ENCODE measurements at places on chromosomes 12 and 14.

DNA sequence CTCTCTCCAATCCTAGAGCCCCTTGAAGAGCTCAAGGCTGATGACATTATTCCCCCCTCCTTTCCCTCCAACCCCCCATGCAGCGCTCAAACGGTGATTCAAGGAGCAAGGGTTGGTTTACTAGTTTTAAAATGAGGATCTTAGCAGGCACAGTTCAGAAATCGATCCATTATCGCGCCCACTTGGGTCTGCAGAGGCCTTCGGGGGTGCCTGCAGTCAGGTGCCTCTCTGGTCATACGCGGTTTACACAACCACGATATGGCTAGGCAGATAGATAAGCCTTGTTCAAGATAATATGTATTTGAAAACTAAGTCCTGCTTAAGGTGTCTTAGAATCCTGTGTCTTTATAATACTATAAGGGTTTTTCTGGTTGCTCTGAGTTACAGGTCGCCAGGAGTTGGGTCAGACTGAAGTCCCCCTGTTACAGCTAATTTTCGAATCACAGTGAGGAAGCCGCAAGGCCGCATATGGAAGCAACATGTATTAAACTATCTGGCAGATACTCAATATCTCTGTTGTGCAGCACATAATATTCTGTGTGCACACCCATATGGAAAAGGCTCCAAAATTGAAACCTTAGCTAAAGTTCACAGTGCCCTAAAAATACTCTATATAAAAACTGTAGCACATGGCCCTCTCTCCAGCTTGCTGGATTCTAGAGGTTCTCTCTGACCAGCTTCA, 10.0 kb downstream of the BHLHE41 start:
- DNase-seq = no peak

GRCh38 chr14:104989236-104989950, 3.8 kb downstream of the CLBA1 start:
- DNase-seq = no peak

DNA sequence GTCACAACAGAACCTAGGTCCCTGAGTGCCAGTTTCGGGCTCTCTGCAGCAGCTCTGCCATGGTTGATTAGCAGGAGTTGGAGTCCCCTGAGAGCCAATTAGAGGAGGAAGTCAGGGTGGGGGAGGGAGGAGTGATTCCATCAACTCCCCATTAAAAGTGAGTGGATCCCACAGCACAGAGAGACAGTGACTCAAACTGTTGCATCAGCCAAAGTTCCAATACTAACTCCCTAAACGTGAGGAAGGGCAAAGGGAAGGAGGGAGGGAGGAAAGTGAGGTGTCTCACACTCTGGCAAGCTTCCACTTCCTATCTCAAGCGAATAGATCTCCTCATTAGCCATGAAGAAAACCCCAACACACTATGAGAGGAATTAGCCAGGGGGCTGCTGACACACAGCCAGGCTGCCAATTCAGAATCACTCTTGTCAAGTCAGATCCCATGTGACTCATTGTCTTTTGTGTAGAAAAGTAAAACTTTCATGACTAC, 23.6 kb downstream of the OR11H4 start:
- DNase-seq = no peak

- DNase-seq = no peak
Observed at GRCh38 chr12:29694002-29694401, 89.7 kb downstream of the TMTC1 start.

- no peak for DNase-seq
Observed at GRCh38 chr12:72272091-72272661, at the start of gene TRHDE. Gene TRHDE, plus strand, starts transcription at chr12:72272370. Its CDS starts 274 bp downstream, at chr12:72272644.

DNA sequence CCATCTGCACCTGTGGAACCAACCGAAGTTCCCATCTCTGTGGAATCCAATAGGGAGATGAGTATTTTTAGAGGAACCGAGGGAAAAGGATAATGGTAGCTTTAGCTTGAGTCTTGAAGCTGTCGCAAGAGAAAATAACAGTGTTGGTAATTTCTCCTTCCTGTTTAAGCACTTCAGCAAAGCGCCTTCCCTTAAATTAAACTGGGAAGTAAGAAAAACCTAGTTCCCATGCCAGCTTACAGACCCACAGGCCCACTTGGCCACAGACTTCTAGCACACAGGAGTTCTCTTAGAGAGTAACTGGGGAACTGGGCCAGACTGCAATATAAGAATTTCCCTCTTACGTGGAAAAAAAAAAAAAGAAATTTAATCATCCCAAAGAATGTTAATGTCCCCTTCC, 223.8 kb downstream of the EFCAB11 start:
- DNase-seq = no peak

- DNase-seq = no peak
Observed at GRCh38 chr14:70011708-70012107, 132.5 kb downstream of the SMOC1 start.

GRCh38 chr14:100644383-100644782, 57.2 kb upstream of the BEGAIN start:
- DNase-seq = no peak

DNA sequence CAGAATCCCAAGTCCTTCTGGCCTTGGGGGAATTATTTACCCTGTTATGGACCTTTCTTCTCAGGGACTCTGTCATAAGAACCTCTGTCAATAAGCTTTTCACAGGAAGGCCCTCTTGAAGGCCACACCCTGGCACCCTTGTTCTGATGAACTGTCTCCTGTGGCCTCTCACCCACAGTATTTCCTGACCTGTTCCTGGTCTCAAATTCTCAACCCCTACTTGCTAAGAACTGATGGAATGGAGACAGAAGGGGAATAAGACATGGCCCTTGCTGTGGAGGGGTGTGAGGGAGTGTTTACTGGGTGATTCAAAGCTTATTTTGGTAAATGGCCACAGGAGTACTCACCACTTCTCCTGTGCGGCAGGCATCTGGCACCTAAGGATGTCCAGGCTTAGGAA, 1082.9 kb downstream of the BCL11B start:
- no peak for DNase-seq

- DNase-seq = no peak
Observed at GRCh38 chr12:6376079-6376869, 911 bp upstream of the SCNN1A start.

- DNase-seq = peak; percentile 90
Observed at GRCh38 chr12:112409064-112409905, at the start of gene RPL6. Gene RPL6, minus strand, starts transcription at chr12:112409605. Its CDS starts 949 bp downstream, at chr12:112408656.

DNA sequence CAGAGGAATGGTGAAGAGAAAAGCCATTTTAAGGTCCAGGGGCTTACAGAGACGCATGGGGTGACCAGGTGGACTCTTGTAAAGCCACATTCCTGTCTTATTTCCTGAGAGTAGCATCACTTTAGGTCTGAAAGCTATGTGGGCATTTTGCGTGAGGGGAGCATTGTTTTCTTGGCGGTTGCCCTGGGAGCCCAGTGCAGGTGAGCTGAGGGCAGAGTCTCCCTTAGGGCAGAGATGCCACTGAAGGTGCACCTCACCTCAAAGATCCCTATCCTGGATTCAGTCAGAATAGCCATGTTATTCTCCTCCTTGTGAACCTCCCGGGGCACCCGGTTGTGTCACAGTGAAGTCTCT, 12.4 kb downstream of the GLRX5 start:
- no peak for DNase-seq

DNA sequence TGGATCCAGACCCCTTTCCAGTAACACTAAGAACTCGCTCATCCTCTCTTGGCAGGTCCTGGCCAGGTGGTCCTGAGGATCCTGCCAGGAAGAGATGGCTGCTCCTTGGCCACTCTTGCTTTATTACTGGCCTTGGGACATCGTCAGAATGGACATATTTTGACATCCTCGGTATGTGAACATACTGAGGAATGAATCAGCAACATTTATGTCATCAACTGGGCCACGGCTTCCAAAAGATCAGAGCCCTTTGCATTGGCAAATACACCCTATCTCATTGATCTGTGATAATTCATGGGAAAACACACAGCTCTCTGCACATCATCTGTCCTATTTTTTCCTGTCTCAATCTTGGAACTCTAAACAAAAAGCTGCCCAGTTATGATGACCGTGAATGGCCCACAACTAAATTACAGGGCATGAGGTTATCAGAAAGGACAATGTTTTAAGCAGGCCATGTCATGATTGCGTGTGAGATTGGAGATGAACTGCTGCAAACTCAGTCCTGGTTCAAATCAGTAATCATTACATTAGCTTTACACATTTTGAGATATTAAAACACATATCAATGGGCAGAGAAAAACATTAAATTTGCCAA, 1325.8 kb downstream of the AACS start:
- no peak for DNase-seq

DNA sequence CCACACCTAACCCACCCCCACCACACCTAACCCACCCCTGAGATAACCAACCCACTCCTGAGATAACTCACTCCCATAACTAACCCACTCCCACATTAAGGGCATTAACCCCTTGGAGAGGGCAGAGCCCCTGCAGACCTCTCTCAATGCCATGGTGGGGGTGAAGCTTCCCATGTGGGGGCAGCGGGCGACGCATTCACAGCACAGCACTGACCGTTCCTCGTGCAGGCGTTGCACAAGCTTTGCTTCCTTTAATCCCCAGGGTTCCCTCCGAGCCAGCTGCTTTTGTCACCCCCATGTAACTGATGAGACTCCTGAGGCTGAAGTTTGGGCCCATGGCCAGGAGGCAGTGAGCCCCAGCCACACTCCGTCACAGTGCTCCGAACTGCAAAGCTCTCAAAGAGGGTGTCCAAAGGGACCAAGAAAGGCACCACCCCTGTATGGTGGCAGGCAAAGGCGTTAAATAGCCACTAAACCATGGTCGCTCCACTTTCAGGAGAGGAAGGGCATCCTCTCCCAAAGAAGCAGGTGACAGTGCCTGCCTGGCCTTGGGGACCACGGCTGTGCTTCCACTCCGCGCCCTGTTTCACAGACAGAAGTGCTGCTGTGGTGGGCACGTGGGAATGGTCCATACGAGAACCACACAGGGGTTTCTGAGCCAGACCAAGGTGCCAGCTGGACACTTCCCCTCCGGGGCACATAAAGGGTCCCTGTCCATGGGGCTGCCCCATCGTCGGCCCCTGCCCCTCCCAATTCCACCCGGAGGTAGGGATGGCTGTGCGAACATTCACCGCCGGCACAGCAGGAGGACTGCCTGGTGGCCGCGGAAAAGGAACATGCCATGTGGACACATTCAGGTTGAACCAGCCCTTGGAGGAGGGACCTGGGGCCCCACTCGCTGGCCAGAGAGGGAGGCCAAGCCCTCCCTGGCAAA, 28.3 kb downstream of the GALNT9 start:
- no peak for DNase-seq

GRCh38 chr12:9049520-9050133, 60.3 kb downstream of the KLRG1 start:
- DNase-seq = peak; percentile 53

- DNase-seq = no peak
Observed at GRCh38 chr12:20188930-20189653, 179.2 kb upstream of the PDE3A start.

DNA sequence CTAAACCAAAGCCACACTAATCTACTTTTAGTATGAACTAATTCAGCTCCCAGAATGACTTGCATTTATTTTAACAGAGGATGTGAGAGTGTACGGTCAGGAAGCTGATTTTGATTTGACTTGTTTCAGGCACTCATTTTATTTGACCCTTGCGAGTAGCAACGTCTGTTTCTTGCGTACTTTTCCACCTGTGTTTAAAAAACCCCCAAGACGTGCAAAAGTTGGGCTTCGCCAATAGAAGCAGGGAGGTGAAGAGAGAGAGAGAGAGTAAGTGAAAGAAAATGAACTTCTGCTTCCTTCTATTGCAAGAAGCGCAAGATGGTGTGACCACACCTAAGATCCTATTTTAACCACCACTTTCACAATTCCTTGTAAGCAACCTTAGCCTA, 6.7 kb upstream of the SLC15A4 start:
- DNase-seq = no peak

GRCh38 chr12:116370886-116371580, 93.5 kb upstream of the MED13L start:
- no peak for DNase-seq

GRCh38 chr12:68579254-68579653, 31.4 kb upstream of the RAP1B start:
- DNase-seq = no peak

DNA sequence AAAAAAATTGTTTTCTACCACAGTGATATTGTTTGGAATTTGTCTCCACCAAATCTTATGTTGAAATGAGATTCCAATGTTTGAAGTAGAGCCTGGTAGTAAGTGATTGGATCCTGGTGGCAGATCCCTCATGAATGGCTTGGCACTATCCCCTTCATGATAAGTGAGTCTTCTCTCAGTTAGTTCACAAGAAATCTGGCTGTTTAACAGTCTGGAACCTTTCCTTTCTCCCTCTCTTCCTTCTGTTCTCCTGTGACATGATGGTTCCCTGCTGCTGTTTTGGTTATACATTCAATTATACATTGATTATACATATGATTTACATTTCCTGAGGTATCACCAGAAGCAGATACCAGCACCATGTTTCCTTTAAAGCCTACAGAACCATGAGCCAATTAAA, 442.2 kb downstream of the SLC6A15 start:
- DNase-seq = no peak

- no peak for DNase-seq
Observed at GRCh38 chr12:122021193-122021821, 377 bp upstream of the BCL7A start.

GRCh38 chr14:63454863-63455622, 88.1 kb downstream of the PPP2R5E start:
- DNase-seq = peak; percentile 30

- no peak for DNase-seq
Observed at GRCh38 chr14:97306760-97307246, 509.6 kb downstream of the VRK1 start.

DNA sequence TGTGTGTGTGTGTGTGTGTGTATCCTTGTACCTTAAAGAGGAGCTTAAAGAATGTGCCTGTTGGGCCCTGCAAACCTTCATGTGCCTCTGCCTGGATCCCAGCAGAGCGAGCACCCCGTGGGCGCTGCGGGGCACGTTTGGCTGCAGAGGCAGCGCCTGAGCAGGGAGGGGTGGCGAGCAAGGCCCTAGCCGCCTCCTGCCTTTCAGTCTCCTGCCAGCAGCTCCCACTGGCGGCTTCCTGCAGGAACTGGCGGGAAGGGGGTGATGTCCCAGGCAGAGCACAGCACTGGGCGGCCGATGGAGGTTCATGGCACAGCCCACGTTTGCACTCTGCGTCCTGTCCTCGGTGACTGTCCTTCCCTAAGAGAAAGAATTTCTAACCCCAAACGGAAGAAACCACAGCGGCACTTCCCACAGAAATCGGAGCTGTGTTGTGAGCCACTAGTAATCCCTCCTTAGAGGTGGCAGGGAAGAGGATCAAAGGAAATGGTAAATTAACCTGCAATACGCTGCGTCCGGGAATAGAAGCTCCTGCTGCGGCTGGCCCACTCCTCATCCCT, 19.8 kb downstream of the ZBTB42 start:
- DNase-seq = no peak

GRCh38 chr12:92861381-92861780, 67.7 kb downstream of the EEA1 start:
- no peak for DNase-seq

GRCh38 chr12:15707516-15708199, 81.5 kb downstream of the EPS8 start:
- no peak for DNase-seq

All from hematopoietic multipotent progenitor cell treated with erythropoietin and hydrocortisone succinate and interleukin-3 and kit ligand, for 15 days (in vitro differentiated cells).